ENCODE measurements at places on chromosomes 3 and 15.

DNA sequence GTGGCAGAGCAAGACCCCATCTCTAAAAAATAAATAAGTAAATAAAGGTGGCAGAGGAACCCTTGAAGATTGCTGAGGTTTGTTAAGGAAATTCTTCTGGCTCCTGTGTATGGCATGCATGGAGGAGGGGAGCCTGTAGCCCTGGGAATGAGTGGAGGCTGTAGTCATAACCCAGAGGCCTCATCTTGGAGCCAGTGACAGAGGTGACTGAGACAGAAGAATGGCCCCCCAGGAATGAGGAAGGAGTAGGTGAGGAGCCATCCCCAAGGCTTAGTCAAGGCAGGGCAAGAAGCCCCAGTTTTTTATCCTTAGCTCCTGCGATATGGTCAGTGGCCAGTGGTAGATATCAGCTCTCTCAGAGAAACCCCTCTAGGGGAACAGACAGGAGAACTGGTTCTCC, 46.5 kb downstream of the BSN start:
- no peak for DNase-seq

GRCh38 chr3:88703501-88704059, 403.8 kb upstream of the EPHA3 start:
- no peak for DNase-seq

- DNase-seq = peak; percentile 59
These were observed 35.2 kb downstream of the GLB1 start for GRCh38 chr3:33061782-33062181.

- DNase-seq = peak; percentile 41
These were observed 71.0 kb upstream of the ZNF280D start for GRCh38 chr15:56804279-56804678.

GRCh38 chr3:54968546-54969172, 40.8 kb upstream of the LRTM1 start:
- DNase-seq = no peak

- no peak for DNase-seq
These were observed 17.2 kb downstream of the ATRIP start for GRCh38 chr3:48463703-48464102.

- no peak for DNase-seq
These were observed 38.5 kb downstream of the RPLP1 start for GRCh38 chr15:69491038-69491505.

GRCh38 chr3:19155375-19155774, 7.1 kb downstream of the KCNH8 start:
- no peak for DNase-seq

DNA sequence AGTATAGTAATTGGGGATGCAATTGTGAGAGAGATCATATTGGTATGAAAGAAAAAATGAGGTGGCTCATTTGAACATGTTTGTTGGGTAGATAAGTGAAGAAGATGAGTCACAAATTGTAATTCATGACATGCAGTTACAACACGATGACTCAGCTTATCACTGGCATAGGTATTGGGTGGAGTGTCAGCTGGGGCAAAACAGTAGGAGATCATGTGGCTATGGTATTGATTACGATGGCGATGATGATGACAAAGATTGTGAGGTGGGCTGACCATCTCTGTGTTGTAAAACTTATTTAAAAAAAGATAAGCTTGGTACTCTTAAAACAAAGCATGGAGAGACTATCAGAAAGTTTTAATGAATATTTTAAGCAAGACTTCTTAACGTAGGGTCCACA, 11.6 kb upstream of the DPH6 start:
- DNase-seq = no peak

DNA sequence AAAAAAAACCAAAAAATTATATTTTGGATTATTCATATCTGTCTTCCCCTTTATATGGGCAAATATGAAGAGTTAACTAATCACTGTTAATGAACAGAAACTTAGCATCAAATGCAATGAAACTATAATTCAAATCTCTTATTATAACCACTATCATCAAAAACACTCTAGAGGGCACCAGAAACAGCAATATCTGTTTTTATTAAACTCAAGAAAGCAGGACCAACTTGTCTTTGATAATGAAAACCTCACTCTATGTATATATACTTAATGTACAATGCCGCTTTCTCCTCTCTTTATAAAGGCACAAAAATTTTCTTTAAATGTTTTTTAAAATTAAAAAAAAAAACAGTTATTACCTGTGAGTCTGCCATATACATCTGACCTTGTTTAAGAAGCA, 92.7 kb downstream of the UACA start:
- DNase-seq = no peak

DNA sequence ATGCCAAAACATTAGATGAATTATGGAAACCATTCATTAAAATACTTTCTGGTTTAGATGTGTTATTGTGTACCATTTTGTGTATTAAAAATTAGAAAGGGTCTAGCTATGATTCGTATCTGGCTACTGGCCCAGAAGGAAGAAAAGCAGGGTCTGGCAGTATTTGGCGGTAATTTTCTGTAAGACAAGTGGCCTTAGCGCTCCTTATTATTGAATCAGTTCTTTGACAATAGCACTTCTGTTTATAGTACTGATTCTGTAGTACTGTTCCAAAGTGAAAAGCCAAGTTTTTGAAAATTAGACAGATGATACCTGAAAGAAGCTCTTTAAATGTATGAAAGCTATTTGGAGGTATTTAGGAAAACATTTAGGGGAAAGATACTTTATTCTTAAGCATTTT, 10.2 kb downstream of the GLCE start:
- no peak for DNase-seq
